ENCODE measurements at places on chromosomes 7 and 10. TPM values are rescaled to one million over a fixed set of nuclear protein-coding genes. Genes with fewer than 3 reads are reported as not detected.

The SSC4D gene
- not detected for total RNA-seq

The GBF1 gene
- total RNA-seq = 17.1 TPM

The CPED1 gene
- 64.8 TPM for total RNA-seq

The GRM8 gene
- 4.1 TPM for total RNA-seq

The CYTH3 gene
- total RNA-seq = 31.1 TPM

The MSMB gene
- total RNA-seq = not detected

The AZGP1 gene
- total RNA-seq = 9.9 TPM

The PDE1C gene
- total RNA-seq = 25.8 TPM

The CRYGN gene
- total RNA-seq = not detected

The PNLIP gene
- 0.72 TPM for total RNA-seq

The GRM3 gene
- total RNA-seq = 1.7 TPM

The WASHC2C gene
- 15.4 TPM for total RNA-seq

The SPDYE16 gene
- 3.6 TPM for total RNA-seq

The INSYN2A gene
- total RNA-seq = 3.9 TPM

The CYP2C19 gene
- total RNA-seq = 6.3 TPM

The DDC gene
- total RNA-seq = 8.9 TPM

The TRIM73 gene
- 1.9 TPM for total RNA-seq

The OR9A2 gene
- not detected for total RNA-seq

The FAM13C gene
- total RNA-seq = 9.4 TPM

The TRIM74 gene
- total RNA-seq = not detected

The LRRC18 gene
- total RNA-seq = 0.48 TPM

The HIPK2 gene
- total RNA-seq = 6.0 TPM

The RAPGEF5 gene
- total RNA-seq = 131 TPM

The OR2A5 gene
- total RNA-seq = 3.6 TPM

The DMBT1 gene
- total RNA-seq = 0.24 TPM

The PDCD11 gene
- total RNA-seq = 99.9 TPM

The CABCOCO1 gene
- 9.1 TPM for total RNA-seq

The VWDE gene
- total RNA-seq = 13.0 TPM

Data from umbilical cord (tissue), 2 donors.